ENCODE measurements at places on chromosomes 11 and 22.

DNA sequence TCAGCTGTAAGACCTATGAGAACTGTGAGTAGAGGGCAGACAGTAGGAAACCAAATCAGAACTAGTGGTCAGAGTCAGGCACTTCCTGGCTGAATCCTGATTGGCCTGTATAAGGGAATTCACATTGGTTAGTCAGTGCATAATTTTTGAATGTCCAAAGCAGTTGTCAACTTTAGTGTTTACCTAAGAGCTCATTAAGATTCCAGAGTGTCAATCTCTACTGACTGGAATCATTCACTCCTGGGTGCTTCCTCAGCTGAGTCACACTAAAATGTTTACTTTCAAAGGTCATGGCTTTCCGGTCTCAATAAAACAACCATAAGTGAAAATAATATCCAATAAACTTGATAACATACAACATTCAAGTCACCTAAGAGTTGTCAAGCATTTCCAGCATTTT lies 306.1 kb downstream of the C11orf87 start:
- DNase-seq = peak; percentile 10

DNA sequence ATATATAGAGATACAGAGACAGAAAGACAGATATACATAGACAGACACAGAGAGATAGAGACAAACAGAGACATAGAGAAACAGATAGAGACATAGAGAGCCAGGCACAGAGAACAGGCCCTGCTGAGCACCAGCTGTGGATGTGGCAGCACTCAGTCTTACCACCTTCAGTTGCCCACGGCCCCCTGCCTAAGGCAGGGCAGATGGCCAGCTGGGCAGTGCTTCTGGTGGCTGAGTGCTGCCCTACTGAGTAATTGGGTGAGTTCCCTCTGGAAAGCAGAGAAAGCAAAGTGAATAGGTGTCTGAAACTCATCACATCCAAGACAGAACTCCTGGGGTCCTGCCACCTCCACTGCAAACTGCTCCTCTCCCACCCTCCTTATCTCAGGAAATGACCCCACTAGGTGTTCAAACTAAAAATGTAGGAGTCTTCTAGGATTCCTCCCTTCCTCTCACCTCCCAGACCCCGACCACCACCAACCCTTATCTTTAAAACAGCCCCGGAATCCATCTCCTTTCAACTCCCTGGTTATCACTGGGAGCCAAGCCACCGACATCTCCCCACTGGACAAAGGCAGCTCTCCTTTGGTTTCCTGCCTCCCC lies 27.2 kb downstream of the SYN3 start:
- no peak for DNase-seq

DNA sequence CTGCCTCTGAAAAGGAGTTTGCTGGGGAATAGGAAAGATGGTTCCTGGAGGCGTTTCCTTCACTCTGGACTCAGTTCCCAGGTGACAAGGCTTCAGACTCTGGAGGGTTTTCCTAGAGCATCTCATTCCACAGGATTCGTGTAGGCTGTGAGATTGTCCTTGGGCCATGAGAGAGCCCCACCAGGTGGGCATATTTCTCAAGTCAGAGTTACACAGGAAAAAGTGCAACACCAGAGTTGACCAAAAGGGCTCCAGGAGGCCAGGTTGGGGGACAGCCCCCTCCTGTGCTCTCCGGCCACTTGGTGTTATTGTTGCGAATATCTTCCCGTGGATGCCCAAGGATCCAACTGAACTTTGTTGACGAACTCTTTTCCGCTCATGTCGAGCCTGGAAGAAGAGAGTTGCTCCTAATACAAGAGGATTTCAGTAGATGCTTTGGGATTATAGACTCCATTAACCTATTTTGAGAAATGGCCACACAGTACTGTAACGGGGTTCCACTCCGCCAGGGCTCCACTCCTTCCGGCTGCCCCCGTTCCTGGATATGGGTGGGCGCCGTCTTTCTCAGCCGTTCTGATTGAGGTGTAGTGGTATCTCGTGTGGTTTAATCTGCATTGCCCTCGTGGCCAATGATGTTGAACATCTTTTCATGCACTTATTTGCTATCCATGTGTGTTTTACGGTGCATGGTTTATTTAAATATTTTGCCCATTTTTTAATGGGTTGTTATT lies 580.3 kb downstream of the BRD1 start:
- DNase-seq = no peak

DNA sequence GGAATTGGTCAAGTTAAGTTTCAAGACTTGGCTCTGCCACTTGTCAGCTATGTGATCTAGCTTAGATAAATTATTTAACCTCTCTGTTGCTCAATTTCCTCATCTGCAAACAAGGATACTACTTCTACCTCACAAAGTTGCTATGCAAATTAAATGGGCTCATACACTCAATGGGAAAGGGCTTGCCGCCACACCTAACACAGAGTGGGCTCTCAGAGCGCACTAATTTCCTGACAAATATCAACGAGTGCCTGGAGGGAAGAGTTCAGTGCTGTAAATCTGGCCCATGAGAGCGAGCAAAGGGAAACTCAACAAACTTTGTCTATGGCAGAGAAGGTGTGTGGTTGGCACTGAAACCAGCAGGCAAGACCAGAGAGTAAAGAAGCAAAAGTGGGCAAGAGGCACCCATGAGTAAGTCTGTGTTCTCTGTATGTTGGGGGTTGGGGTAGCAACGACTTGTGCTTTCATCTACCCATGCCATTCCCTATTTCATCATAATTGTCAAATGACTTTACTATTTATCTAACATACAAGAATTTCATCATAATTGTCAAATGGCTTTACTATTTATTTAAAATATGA lies 60.7 kb upstream of the PHF21A start:
- no peak for DNase-seq

DNA sequence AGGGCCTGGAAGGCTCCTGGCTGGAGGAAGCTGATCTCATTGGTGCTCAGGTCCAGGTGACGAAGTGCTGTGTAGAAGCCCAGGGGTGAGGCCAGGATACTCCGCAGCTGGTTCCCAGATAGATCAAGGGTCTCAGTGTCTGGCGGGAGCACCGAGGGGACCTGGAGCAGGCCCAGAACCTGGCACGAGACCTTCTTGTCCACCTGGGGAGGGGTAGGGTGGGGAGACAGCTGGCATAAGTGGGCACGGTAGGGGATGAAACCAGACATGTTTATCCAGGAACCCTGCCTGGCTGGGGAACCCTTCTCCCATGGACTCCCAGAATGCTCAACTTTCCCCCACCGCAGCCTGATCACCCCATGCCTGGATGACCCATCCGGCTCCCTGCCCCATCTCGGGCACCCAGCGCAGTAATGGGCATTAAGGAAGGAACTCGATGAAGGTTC lies 9.2 kb downstream of the LRRC32 start:
- no peak for DNase-seq

DNA sequence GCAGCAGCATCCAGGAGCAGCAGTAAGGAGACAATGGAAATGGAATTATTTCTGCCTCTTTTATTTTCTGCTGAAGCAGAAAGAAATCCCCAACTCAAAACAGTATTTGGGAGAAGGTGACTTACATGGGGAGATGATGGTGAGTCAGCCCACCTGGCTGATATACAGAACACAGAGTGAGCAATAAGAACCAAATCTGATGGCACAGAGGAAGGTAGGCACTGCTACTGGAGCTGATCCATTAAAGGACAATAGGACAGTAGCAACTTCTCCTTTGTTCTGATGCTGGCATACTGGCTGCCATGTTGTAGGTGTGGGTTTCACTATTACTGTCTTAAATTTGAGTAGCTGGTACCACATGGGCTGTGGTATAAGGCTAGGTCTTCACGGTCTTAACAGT lies 45.2 kb downstream of the CLPB start:
- no peak for DNase-seq

DNA sequence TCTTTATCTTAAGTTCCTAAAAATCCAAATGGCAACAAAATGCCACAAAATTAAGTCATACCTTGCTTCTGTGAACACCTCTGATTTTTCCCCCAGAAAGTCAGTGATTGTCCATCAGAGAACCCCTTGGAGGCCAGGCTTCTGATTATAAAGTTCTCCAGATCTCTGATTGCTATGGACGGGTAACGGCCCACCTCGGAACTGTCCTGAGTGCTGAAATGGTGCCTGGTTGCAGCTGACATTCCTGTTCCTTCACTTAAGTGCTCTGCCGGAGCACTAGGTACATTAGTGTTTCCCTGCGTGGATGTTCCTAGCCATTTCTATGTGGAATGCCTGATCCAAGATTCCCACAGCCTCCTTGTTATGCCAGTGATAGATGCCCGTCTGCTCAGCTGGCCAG lies 85.0 kb downstream of the CHST1 start:
- DNase-seq = no peak

GRCh38 chr11:86938203-86938899 lies 16.8 kb downstream of the FZD4 start:
- DNase-seq = no peak
